ENCODE measurements at places on chromosomes 6 and 20.

GRCh38 chr20:16810216-16810615 is 62.1 kb downstream of the OTOR start:
- no peak for DNase-seq

DNA sequence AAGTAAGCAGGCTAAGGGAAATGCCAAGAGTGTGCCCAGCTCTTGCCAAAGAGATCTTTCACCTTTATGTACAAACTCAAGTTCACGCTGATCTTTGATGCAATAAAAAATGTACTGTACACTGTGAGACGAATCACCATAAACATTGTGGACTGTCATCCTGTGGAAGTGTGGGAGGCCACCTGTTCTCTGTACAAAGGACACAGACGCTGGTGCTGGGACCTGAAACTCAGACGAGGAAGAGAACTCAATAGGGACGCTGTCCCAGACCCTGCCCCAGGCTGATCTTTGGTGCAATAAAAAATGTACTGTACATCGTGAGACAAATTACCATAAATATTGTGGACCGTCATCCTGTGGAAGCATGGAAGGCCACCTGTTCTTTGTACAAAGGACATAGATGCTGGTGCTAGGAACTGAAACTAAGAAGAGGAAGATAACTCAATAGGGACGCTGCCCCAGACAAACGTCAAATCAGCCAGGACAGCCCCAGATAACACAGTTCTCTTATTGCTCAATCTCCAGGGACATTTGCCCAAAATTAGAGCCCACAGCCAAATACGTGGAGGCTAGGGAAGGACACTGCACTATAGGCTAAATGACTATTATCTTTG is 312.7 kb upstream of the SGK1 start:
- DNase-seq = no peak

DNA sequence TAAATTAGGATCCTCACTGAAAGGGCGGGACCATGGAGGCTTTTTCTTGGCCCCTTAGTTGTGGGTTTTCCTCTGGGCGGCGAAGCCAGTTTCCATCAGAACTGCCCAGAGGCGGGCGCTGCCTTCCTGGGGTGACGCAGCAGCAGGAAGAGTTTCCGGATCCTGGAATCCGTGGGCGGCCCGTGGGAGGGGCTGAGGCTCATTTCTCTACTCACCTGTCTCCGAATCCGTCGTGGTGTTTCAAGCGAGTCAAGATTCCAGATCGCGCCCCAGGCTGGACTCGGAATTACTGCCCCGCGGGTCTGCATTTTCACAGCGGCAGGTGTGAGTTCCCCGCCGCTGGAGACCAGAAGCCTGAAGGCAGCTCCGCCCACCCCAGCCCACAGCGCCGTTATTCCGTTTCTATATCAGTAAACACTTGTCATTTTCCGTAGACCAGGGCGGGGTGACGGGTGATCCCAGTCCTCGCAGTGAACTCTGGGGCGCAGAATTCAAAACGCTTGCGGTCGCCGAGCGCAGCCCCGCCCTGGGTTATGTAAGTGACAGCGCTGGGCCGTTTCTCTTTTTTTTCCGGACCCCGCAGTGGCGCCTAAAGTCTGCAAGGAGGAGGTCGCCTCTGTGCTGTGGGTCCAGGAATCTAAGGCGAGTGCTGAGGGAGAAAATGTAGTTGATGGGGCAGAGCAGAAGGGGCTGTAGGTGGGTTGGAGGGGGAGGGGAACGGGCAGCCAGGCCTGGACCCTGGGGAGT is 27.2 kb upstream of the POU5F1 start:
- DNase-seq = peak; percentile 95

DNA sequence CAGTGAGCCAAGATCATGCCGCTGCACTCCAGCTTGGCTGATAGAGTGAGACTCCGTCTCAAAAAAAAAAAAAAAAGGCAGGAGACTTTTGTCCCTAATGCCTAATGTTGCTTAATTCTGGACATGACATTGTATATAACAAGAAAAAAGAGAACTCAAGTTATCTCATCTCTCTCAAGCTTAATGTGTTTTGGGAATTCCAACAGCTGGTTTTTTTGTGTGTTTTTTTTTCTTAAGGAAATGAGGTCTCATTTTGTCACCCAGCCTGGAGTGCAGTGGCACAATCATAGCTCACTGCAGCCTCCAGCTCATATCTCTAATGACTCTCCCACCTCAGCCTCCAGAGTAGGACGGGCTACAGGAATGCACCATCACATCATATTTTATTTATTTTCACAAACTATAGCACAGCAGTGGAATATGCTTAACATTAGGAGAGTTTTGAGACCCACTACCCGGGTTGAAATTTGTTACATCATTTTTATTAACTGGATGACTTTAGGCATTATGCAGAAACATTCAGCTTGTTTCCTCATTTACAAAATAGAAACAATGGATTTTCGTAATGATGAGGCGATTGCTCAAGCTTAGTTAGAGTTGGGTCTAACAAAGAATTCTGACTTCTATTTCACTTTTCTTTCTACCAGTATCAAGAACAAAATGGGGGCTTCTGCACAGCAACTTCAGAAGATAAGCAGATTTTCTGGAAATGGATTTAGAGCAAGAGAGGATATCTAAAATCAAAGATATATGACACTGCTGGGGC is 104.1 kb upstream of the BTN3A2 start:
- DNase-seq = no peak

GRCh38 chr6:16712931-16713484 is 48.3 kb downstream of the ATXN1 start:
- DNase-seq = peak; percentile 50

DNA sequence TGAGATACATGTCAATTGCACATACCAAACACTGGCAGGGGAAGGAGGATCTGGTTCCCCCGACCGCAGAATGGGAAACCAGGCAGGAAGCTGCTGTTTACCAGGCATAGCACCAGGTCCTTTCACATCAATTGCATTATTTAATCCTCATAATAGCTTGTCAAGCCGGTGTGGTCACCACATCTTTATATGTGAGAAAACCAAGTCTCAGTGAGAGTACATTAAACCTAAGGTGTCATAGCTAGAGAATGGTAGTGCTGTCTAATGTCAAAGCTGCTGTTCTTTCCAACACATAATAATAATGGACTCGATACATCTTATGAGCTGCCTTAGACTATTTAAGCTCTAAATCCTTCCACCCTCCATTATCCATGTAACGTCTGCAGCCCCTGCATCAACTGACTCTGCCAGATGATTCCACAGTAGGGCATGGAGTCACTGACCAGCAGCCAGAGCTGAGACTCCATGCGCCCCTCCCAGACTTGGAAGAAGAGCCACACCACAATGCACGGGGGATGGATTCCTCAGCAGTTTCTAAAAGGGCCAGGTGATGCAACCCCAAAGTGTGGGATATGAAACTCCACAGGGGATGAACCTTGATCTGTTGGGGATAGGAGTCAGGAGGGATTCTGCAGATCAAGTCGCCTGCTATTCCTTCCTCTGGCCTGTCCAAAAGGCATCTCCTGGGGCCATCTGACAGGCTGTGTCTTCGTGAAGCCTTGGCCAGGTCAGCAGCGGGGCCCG is 71.8 kb downstream of the GPR6 start:
- DNase-seq = no peak

DNA sequence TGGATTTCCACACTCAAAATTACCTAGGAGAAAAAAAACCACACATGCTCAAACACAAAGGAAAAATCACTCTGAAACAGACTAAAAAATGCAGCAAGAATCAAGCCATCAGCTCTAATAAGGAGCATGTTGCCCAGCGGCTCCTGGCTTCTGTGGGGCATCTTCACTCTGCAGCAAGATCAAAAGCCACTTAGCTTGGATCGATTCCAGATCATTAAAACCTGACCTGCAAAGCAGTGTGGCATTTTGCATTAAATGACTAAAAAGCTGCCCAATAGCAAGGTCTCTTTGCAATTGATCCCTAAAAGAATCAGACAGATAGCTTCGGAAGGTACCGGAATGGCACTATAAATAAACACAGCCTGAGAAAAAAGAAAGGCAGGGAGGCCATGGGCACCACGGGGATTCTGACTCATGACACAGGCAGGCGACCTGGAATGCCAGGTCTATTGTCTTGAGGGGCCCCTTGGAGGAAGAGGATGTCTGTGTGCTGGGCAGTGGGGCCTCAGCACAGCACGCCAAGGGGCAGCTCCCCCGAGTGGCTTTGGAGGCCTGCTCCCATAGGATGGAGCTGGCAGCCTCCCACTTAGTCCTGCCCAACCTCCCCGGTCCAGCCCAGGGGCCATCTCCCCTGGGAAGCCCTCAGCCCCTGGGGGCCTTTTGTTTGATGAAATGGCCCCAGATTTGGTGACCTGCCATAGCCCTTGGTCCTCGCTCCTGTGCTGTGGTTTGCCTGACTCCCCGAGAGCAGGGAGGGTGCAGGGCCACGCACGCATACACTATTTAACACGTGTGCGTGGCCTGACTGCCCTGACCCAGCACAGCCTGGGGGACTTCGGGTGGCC is 7.6 kb downstream of the LEMD2 start:
- no peak for DNase-seq

GRCh38 chr6:21277601-21278374 is 315.8 kb upstream of the SOX4 start:
- DNase-seq = no peak

DNA sequence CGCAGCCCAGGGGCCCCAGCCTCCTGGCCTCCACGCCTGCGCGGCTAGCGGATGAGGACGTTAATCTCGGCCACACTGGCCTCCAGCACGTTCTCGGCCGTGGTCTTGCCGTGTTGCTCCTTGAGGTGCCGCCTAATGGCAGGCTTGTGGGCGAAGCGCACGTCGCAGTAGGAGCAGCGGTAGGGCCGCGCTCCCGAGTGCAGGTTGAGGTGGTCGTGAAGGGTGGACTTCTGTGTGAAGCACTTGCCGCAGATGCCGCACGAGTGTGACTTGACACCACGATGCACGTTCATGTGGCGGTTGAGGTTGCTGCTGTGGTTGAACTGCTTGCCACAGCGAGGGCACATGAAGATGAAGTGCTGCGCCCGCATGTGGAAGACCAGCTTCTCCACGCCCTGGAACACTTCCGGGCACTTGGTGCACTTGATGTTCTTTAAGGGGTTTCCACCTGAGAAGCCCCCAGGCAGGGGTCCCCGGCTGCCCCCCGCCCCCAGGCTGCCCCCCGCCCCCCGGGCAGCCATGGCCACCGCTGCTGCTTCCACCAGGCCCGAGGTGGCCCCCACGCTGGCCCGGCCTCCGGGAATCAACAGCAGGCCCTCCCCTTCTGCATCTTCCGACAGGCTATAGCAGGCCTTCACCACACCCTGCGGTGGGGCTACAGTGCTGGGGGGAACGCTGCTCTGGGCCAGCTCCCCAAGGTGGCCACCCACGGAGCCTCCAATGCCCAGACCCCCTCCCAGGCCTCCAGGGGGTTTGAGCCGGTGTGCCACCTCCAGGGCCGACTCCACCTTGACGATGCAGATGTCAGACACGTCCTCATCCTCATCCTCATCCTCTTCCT is 1.8 kb downstream of the ZBTB12 start:
- DNase-seq = no peak

DNA sequence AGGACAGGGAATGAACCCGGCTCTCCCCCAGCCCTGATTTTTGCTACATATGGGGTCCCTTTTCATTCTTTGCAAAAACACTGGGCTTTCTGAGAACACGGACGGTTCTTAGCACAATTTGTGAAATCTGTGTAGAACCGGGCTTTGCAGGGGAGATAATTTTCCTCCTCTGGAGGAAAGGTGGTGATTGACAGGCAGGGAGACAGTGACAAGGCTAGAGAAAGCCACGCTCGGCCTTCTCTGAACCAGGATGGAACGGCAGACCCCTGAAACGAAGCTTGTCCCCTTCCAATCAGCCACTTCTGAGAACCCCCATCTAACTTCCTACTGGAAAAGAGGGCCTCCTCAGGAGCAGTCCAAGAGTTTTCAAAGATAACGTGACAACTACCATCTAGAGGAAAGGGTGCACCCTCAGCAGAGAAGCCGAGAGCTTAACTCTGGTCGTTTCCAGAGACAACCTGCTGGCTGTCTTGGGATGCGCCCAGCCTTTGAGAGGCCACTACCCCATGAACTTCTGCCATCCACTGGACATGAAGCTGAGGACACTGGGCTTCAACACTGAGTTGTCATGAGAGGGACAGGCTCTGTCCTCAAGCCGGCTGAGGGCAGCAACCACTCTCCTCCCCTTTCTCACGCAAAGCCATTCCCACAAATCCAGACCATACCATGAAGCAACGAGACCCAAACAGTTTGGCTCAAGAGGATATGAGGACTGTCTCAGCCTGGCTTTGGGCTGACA is 28.8 kb upstream of the ZBP1 start:
- DNase-seq = no peak

- DNase-seq = no peak
Observed at GRCh38 chr20:2473516-2473915, 2.9 kb upstream of the SNRPB start.

DNA sequence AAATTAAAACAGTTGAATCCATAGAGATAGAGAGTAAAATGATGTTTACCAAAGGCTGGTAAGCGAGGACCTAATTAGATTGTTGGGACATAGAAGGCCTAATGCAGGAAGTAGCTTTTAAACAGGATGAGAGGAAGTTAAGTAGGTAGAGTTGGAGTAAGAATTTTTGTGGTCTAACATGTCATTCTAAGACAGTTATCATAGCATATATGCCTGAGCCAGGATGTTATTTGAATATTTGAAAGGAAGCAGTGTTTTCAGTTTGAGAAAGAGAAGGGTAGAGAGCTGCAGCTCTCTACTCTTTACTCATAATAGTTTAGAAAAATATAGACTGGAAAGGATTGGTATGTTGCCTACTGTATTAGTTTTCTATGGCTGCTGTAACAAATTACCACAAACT is 121.6 kb downstream of the MEI4 start:
- no peak for DNase-seq

DNA sequence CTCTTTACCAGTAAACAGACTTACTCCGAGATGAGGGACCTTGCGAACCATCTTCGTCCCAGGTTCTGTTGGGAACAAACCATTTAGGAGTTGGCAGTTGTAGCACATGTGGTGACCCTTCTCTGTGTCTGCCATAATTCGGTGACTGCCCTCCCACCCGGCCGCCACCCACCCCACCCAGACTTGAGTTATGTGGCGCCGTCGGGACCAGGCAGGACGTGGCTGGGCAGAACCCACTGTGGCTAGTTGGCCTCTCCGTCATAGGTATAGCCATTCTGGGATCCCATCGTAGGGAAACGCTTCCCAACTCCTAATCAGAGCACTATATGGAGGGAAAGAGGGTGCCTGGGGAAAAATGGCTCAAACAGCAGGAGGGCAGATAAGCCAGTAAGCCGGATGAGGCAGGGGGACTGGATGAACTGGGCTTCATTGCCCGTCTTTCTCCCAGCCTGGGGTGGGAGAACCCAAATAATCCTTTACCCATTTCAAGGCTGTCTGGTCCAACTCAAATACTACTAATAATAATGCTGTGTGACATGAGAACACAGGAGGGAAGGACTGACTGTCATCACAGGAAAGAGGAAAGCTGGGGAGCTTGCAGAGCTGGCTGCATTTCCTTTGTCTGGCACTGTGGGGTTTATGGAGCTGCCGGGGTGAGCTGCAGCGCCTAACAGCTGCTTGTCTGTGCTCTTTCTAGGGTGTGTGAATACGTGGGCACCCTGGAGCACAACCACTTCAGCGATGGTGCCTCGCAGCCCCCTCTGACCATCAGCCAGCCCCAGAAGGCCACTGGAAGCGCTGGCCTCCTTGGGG is 73.0 kb upstream of the PBOV1 start:
- DNase-seq = no peak

GRCh38 chr20:59646487-59646886 is 42.1 kb downstream of the PHACTR3 start:
- DNase-seq = no peak

Data from stimulated activated CD4-positive, alpha-beta T cell treated with anti-CD3 and anti-CD28 coated beads, Interleukin-4, amount 100 ng/mL, for 24 hours (primary cell).